ENCODE measurements at places on chromosomes 6 and 20.

DNA sequence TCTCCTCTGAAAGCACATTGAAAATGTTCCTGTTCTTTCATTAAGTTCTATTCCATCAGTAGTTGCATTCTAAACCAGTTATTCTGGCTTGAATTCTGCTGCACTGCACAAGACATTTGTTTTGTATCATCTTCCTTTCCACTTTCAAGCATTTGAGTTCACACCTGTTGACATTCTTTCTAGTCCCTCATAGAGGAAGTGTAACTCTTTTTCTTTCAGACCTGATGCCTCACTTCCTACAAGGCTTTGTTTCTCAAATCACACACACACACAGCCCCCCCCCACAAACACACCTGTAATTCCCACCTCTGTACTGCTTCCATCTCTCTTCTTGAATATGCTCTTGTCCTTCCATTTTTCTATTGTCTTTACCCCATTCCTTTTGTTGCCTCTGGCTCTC, 50.9 kb downstream of the CCN2 start:
- DNase-seq = no peak

DNA sequence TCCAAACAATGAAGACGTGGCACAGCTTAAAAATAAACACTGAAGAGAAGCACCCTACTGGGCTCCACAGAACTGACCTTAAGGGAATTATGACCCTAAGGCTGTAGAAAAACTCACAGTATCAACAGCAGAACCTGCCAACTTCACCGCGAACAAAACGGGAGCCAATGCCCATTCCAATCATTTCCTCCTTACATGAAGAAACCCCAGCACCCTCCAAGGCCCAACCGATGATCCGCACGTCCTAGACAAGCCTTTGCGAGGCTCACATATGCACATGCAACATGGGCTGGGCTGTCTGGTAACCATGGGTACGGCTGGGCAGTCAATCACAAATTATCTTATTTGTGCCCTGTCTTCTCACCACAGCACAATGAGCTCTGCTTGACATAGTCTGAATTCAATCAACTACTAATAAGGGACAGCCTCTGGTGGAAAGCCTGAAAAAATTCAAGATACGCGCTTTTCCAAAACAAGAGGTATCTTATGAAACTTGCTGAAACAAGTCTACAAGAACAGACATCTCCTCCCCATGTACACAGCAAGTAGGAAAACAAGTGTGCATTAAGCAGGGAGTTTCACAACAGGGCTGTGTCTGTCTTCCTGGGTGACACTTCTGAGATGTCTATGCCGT, 1.7 kb downstream of the DIDO1 start:
- no peak for DNase-seq

DNA sequence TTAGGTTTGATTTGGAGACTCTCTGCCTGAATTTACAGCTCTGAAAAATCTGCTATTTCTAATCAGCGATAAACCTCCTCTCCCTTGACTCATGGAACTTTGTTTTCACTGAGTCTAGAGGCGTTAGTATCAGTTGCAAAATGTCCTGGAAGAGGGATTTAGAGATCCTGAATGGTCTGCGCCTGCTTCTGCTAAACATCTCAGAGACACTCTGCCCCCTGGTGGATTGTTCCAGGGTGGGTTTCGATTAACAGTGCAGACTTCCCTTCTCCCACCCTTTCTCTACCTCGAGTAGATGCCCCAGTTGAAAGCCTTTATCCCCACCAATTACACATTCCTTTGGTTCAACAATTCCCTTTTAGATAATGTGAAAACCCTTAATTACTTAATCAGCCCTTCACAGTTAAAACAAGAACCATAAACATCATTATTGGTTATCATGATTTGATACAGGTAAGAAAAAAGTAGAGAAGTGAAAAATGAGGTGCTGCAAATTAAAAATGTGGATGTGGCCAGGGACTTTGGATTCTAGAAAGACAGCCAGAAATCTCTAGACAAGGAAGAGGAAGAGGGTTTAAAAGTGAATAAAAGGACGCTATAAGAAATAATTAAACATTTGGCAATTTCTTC, 5.5 kb downstream of the HTR1B start:
- peak; percentile 33 for DNase-seq

GRCh38 chr6:30491991-30492952, 3.0 kb downstream of the HLA-E start:
- DNase-seq = no peak

DNA sequence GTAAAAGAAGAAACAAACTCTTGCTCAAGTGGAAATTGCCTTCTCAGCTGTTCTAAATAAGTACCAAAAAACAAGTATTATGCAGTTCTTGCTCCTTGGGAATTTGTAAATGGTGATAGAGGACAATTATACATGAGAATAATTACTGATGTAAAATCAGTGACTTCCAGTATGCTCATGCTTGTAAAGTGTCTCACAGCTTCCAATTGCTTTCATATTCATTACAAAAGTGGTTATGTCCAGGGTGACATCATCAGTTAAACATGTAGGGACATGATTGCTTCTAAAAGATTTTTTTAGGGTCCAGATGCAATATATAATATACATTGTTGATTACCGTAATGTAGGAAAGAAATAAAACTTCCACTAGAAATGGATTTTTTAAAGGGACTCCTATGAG, 122.8 kb upstream of the B3GAT2 start:
- no peak for DNase-seq

All from CMK (cell line).